Stimulated activated CD4-positive, alpha-beta T cell treated with anti-CD3 and anti-CD28 coated beads, TNF-alpha, amount 100 ng/mL, for 1 hour (primary cell): ENCODE measurements at places on chromosomes 1 and 21.

GRCh38 chr1:208202333-208202995 is 41.7 kb downstream of the PLXNA2 start:
- no peak for DNase-seq

DNA sequence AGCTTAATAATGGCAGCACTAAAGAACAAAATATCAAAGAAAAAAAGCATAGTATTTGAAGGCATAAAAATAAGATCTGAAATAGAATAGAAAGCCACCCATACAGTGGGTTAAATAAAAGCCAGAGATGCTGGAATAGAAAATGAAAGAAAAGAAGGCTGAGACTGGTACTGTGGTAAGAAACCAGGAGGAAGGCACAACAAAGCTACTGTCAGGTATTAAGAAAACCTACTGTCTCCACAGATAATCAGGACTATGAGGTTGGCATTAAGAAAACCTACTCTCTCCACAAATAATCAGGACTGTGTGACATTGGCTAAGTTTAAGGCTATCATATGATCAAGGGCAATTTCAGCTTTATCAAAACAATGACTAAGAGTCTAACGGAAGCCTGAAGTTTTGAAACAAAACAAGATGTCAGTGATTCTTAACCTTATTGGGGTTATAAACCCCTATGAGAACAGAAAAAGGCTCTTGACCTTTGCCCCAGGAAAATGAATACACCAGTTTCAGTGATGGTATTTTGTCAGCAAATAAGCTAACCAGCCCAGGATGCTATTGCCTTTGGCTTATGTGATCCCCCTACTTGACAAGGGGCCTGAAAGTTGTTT is 24.4 kb downstream of the MCOLN2 start:
- no peak for DNase-seq

DNA sequence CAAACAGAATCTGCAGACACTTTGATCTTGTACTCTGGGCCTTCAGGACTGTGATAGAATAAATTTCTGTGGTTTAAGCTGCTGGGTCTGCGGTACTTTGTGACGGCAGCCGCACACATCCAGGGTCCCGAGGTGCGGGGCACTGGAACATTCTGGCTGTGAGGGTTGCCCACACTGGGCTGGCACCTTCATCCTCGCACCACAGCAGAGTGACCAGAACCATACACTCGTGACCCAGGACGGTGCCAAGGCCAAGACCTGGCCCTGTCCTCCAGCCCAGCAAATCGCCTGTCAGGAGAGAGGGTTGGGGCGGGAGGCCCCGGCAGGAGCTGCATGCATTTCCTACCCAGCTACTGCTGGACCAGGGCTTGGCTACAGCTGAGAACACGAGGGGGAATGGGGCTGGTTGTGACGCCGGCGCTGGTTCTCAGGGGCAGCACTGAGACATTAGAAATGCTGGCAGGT is 2.6 kb upstream of the FTCD start:
- no peak for DNase-seq

- peak; percentile 77 for DNase-seq
These were observed 49.7 kb downstream of the RASSF5 start for GRCh38 chr1:206556750-206557635.

GRCh38 chr1:210457568-210457967 is 128.9 kb downstream of the HHAT start:
- DNase-seq: no peak

DNA sequence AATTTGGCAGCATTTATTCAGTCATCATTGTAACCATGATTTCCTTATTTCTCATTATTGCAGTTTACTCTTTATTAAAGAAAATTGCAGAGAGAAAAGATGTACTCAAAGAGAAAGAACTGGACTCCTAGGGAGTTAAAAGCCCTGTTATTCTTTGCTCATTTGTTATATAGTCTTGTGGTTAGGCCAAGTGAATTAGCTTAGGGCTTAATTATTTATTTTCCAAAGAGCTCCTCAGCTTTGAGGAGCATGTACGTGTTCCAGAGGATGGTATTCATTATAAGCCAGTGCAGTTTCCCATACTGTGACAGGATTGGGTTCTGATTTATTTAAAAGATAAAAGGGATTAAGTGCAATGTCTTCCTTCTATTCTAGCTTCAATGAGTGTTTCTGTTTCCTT is 86.4 kb downstream of the GPR161 start:
- no peak for DNase-seq

DNA sequence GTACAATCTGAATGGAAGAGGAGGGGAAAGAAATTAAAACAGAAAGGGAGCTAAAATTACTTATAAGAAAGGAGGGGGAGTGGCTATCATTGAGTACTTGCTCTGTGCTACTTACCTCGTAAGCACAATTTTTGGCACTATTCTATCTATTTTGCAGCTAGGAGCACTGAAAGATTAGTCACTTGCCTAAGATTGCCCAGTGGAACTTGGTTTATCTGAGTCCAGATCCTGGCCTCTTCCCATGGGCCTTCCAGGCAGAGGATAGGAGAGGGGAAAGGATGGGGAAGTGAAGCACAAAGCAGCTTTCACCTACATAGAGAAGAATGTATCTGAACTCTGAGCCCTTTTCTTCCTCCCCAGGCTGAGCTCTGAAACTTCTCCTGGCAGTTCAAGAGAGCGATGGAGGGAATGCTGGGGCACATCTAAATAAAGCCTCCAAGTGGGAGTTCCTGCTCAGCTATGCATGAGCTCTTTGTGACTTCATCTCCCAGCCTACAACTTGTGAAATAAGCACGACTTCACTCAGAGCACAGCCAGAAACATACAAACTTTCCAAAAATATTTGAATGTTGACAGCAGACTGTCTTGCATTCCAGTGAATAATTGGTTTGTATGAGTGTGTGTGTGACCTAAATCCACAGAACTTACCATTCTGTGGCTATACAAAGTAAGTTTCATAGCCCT is 29.4 kb downstream of the HMGB4 start:
- no peak for DNase-seq

GRCh38 chr21:25396135-25396711 is 211.1 kb downstream of the MRPL39 start:
- peak; percentile 37 for DNase-seq

- no peak for DNase-seq
These were observed 16.4 kb downstream of the TP73 start for GRCh38 chr1:3668585-3669300.

DNA sequence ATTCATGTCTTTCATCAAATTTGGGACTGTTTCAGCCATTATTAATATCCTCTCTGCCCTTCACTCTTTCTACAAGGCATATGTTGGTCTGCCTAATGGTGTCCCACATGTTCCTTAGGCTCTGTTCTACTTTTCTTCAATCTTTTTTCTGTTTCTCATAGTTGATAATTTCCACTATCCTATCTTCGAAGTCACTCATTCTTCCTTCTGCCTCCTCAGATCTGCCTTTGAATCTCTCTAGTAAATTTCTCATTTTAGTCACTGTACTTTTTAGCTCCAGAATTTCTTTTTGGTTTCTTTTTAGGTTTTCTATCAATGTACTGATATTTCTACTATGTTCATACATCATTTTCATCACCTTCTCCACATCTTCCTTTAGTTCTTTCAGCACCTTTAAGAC is 20.0 kb upstream of the NIBAN1 start:
- no peak for DNase-seq

- DNase-seq: peak; percentile 66
These were observed 44.0 kb downstream of the YARS1 start for GRCh38 chr1:32773018-32773763.

DNA sequence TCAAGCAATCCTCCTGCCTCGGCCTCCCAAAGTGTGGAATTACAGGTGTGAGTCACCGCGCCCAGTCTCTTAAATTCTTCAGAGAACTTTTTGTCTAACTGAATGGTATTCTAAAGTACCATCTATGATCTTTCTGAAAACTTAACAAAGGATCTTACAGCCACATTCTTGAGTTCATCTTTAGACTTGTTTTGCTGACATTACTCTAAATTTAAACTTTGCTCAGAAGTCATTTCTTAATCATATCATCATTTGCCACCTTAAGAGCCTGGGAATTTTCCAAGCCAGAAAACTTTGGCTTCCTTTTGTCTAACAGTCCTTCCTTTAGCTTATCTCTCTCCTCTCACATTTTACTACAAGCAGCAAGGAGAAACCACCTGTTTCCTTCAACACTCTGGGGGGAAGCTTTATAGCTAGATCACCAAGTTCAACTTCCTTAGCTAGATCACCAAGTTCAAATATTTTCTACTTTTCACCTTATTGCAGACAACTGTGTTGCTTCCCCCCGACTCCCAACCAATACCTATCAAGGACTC is 5.4 kb upstream of the ZBTB8A start:
- DNase-seq: no peak

- DNase-seq: no peak
These were observed 61.5 kb upstream of the ARHGAP29 start for GRCh38 chr1:94298861-94299260.

DNA sequence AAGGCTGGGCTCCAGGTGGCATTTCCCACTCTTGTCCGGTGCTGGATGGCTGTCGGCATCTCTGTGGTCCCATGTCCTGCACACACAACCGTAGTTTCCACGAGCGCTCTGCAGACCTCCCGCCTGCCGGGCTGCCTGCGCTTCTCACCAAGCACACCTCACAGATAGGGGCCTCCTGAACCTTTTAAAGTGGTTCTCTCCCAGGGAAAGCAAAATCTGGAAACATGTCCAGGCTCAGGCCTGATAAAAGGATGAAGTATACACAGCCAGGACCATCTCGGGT is 46.2 kb downstream of the CAPN9 start:
- no peak for DNase-seq

- no peak for DNase-seq
These were observed 17.5 kb upstream of the YRDC start for GRCh38 chr1:37825506-37825905.

GRCh38 chr21:28375708-28376385 is 616.8 kb downstream of the LTN1 start:
- DNase-seq: no peak

DNA sequence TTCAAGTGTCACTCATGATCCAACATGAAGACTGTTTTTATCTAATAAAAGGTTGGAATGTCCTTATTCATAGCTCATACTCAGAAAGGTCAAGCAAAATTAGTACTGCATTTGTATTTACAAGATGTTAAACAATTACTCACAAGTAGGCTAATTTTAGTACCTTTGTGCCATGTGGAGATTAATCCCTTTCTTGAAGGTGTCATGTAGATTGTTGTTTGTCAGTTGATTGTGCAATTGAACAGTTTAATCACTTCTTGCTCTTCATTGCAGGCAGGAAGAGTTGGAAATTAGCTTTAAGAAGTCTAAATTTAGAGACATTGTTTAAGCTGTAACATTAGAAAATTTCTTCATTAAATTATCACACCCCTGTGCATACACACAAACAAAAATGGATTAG is 847.1 kb downstream of the KCNT2 start:
- DNase-seq: no peak

DNA sequence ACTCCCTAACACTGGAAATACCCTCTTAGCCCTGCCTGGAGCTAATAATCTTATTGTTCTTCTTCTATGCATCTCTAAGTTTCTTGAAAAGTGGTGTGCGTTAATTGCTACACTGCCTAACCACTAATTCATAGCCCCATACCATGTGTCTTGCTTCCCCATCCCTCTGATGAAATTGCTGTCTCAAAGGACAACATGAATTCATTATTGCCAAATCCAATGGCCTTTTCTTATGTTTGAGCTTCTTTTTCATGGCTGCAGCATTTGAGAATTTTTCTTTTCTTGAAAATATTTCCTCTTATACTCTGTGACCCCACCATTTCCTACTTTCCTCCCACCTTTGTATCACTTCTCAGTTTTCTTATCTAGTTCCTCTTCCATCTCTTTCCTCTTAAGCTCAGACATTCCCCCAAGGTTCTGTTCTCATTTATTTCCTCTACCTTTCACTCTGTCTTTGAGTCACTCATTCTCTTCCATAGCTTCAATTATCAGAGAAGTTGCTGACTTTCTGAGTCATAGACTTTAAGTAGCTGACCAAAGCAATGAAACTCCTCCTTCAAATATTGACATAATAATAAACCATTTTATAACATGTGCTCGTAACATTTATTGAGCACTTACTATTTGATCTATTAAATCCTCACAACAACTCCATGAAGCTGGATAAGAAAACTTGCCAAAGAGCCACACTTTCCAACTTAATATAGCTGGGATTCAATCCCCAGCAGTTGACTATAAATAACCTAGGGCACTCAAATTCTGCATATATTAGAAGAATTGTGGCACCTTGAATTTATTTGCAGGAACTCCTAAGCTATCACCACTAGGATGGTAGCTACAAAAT is 35.5 kb upstream of the ATP6V1G3 start:
- no peak for DNase-seq
